Hepatocyte (in vitro differentiated cells): ENCODE measurements at places on chromosomes 13 and 19. TPM values are rescaled to one million over a fixed set of nuclear protein-coding genes. Genes with fewer than 3 reads are reported as not detected.

- H3K4me3 ChIP-seq, result peak overlapping the region; percentile 29
- DNase-seq, result no peak
- peaks cover 15% of the 10 kb centered on the region for H3K4me1 ChIP-seq
- no peaks in the 10 kb centered on the region for H3K36me3 ChIP-seq
- H3K27me3 ChIP-seq, result peaks cover 7% of the 10 kb centered on the region
These were observed 676 bp upstream of the ZNF574 start for GRCh38 chr19:42075364-42075615.

GRCh38 chr19:18899624-18900560 is 3.9 kb upstream of the CERS1 start:
- H3K27me3 ChIP-seq, result peaks cover 4% of the 10 kb centered on the region
- H3K36me3 ChIP-seq, result no peaks in the 10 kb centered on the region
- no peak for DNase-seq
- no peak overlapping the region for H3K4me3 ChIP-seq
- no peak overlapping the region for H3K27ac ChIP-seq

Gene CDC37
- total RNA-seq, result 124 and 144 TPM in 2 replicates

Gene ZNF546
- total RNA-seq, result 1.6 and 1.8 TPM in 2 replicates

Gene APOC4
- total RNA-seq, result not detected in 2 replicates

- no peaks in the 10 kb centered on the region for H3K27me3 ChIP-seq
- no peak overlapping the region for H3K4me3 ChIP-seq
- H3K4me1 ChIP-seq, result no peaks in the 10 kb centered on the region
- H3K27ac ChIP-seq, result no peak overlapping the region
- DNase-seq, result no peak
These were observed 104.5 kb downstream of the UGGT2 start for GRCh38 chr13:95948656-95949055.

DNA sequence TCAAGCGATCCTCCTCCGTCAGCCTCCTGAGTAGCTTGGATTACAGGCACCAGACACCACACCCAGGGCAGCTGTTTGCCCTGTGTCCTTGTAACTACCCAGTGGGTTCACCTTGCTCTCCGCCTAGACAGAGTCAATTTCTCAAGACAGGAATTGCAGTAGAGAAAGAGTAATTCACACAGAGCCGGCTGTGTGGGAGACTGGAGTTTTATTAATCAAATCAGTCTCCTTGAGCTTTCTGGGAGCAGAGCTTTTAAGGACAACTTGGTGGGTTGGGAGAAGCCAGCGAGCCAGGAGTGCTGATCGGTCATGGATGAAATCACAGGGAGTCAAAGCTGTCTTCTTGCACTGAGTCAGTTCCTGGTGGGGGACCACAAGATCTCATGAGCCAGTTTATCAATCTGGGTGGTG is 20.6 kb upstream of the ADGRE1 start:
- peaks cover 5% of the 10 kb centered on the region for H3K27me3 ChIP-seq
- no peaks in the 10 kb centered on the region for H3K4me1 ChIP-seq
- no peaks in the 10 kb centered on the region for H3K36me3 ChIP-seq

Gene FCER2
- not detected in 2 replicates for total RNA-seq

DNA sequence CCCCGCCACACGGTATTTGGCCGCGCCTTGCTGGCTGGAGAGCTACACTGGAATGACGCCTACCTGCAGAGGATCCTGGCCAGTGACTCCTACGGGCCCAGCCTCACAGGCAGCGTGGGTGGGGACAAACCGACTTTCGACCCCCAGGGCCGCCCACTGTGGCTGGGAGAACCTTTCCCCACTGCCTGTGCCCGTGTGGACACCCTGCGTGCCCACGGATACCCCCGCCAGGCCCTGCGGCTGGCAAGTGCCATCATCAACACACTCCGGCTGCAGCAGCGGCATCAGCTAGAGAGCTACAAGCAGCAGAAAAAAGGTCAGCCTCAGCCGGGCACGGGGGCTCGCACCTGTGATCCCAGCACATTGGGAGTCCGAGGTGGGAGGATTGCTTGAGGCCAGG is 19.3 kb downstream of the ZSWIM4 start:
- no peak for DNase-seq
- no peak overlapping the region for H3K4me3 ChIP-seq
- H3K4me1 ChIP-seq, result no peaks in the 10 kb centered on the region
- no peaks in the 10 kb centered on the region for H3K36me3 ChIP-seq
- no peak overlapping the region for H3K27ac ChIP-seq
- H3K27me3 ChIP-seq, result no peaks in the 10 kb centered on the region

Gene TMEM145
- total RNA-seq, result 0.40 TPM in 1 of 2 replicates, not detected in the other

DNA sequence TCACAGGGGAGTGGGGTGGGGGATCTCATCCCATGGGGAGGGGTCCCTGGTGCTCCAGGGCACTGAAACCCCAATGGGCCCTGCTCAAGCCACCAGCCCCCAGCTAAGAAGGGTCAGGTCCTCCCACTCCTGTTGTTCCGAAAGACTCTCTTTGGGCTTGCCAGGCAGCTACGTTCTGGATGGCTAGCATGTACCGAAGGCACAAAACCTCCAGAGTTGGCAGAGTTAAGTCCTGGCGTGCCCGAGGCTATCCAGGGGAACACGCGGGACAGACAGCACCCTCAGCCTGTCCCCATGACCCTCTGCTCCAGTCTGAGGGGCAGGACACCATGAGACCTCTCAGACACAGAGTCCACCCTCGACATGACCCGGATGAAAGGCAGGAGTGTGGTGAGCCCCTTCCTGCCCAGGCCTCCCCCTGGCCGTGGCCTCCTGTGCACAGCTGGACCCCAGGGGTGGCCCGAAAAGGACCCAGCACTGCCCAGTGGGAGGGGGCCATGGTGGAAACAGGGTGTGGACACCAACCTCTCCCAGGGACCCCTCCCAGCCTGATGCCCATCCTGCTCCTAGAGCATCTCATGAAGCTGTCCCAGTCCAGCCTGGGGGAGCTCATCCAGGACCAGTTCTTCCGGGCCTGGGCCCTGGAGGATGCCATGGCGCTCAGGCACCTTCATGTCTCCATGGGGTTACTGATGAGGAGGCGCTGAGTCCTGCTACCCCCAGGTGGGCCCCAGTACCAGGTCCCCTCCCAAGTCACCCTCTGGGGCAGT is 53.0 kb upstream of the TPM4 start:
- no peak overlapping the region for H3K4me3 ChIP-seq
- no peaks in the 10 kb centered on the region for H3K36me3 ChIP-seq
- no peaks in the 10 kb centered on the region for H3K27me3 ChIP-seq
- no peak overlapping the region for H3K27ac ChIP-seq
- DNase-seq, result no peak
